ENCODE measurements at places on chromosomes 3 and 15. TPM values are rescaled to one million over a fixed set of nuclear protein-coding genes. Genes with fewer than 3 reads are reported as not detected.

AADACL2 gene
- 0.16 TPM for total RNA-seq

C3orf22 gene
- total RNA-seq: not detected

HHATL gene
- 1.6 TPM for total RNA-seq

KNG1 gene
- total RNA-seq: not detected

NDN gene
- 39.2 TPM for total RNA-seq

LRTM1 gene
- not detected for total RNA-seq

CCR2 gene
- 1.3 TPM for total RNA-seq

RCCD1 gene
- 7.9 TPM for total RNA-seq

TMEM108 gene
- 0.44 TPM for total RNA-seq

IL17RD gene
- 3.0 TPM for total RNA-seq

BMF gene
- 9.3 TPM for total RNA-seq

C2CD4A gene
- not detected for total RNA-seq

CGNL1 gene
- total RNA-seq: 5.4 TPM

VIPR1 gene
- total RNA-seq: 25.2 TPM

SSUH2 gene
- total RNA-seq: 0.33 TPM

CACNA2D3 gene
- total RNA-seq: 0.59 TPM

- no peak for DNase-seq
Observed at GRCh38 chr3:120550546-120550945, 45.6 kb upstream of the NDUFB4 start.

GRCh38 chr15:67109141-67110034 is 44.0 kb downstream of the SMAD3 start:
- DNase-seq: no peak

- no peak for DNase-seq
Observed at GRCh38 chr3:126275620-126275904, 81.6 kb downstream of the KLF15 start.

DNA sequence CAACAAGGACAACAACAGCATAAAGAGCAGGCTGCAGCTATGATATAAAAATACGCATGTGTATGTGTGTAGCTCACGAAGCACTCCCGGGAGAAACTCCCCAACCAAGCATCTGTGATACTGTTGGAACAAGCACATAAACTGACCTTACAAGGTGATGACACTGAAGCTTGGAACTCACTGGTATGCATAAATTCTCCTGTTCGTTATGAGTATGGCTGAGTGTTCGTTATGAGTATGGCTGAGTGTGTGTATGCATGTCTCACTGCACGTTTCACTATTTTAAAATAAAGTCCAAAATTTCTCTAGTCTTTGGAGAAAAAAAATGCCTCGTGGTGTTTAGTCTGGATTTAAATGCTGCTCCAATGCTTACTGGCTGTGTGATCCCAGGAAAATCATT is 256.8 kb downstream of the RORA start:
- DNase-seq: no peak

- DNase-seq: no peak
Observed at GRCh38 chr15:41839781-41840491, 1.3 kb downstream of the PLA2G4B start.

GRCh38 chr15:89091627-89092220 is 3.5 kb downstream of the ABHD2 start:
- DNase-seq: no peak

DNA sequence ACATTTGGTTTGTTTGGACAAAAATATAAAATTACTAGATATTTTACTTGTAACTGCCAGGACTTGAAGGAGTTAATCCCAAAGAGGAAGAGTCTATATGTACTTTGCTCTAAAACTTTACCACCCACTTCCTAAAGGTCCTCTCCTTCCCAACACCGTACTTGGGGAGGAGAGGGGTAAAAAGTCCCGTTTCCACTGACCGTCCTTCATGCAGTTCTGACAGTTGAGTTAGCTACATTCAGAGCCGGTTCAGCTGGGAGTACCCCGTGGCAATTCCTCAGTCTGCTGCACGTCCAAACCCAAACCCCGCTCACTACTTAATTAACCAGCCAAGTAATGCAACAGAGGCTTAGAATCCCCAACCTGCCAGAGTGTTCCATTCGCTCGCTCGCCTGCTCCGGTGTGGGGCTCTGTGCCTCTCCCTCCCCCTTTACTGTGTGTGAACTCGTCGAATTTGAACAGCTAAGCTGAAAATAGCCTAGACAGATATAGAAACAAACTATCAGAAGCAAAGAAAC is 519.7 kb downstream of the FOXP1 start:
- no peak for DNase-seq

DNA sequence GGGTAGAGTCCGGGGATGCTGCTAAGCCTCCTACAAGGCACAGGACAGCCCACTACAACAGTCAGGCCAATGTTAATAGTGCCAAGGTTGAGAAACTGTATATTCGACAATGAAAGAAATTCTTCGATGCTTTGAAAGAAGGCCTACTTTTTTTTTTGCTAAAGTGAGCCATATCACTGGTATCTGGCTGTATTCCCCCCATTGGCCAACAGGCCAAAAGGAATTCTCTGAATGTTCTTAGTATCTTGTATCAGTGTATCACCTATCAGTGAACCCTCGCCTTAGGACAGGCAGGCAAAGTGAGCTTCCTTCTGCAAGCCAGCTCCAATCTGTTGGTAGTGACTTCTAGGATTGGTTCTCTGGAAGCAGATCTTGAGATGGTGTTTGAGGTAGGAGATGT is 74.2 kb downstream of the SNTN start:
- DNase-seq: no peak

GRCh38 chr15:32977506-32977905 is 217.0 kb downstream of the FMN1 start:
- no peak for DNase-seq

- DNase-seq: no peak
Observed at GRCh38 chr15:69732133-69732532, 279.5 kb downstream of the RPLP1 start.

GRCh38 chr15:66749841-66750575 is 48.0 kb downstream of the SMAD6 start:
- DNase-seq: no peak

- DNase-seq: no peak
Observed at GRCh38 chr15:91992945-91993344, 139.4 kb downstream of the SLCO3A1 start.

DNA sequence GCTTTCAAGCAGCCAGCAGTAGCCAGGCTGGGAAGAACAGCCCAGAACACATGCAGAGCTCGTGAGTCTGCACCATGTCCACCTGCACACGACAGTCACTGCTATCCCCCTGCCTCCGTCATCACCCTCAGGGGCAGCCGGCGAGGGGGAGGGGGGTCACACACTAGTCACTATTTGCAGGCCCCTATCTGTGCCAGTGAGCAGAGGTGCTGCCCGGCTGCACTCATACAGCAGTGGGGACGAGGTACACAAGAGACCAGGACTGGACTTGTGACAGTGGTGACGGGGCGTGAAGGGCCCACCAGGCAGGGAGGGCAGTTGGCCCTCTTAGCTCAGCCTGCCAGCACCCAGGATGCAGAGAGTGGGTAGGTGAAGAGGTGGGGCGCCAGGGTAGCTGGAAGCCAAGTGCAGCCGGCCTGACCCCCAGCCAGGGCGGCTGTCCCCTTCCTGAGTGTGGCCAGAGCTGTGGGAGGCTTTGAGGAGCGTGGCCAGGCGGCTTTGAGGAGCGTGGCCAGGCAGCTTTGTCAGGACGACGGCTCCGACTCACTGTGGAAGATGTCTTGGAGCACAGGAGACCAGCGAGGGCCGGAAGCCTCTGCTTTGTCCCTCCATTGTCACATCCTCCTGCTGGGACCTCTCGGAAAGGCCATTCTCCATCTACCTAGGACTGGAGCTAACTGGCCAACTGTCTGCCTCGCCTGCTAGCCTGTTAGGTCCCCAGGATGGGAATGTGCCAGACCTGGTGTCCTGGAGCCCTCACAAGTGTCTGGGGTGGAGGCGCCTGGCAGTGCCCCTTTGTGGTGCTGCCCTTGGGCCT is 52.1 kb upstream of the FGD5 start:
- no peak for DNase-seq

- DNase-seq: no peak
Observed at GRCh38 chr15:98719137-98719740, 70.9 kb downstream of the IGF1R start.

GRCh38 chr3:122103821-122104514 is 48.8 kb downstream of the CD86 start:
- DNase-seq: no peak

GRCh38 chr3:134104031-134104430 is 74.3 kb upstream of the SLCO2A1 start:
- no peak for DNase-seq

- no peak for DNase-seq
Observed at GRCh38 chr15:26711445-26711844, 61.4 kb downstream of the GABRB3 start.

- no peak for DNase-seq
Observed at GRCh38 chr15:82020625-82021394, 25.0 kb downstream of the MEX3B start.

- no peak for DNase-seq
Observed at GRCh38 chr3:46423588-46423987, 16.5 kb downstream of the CCRL2 start.

GRCh38 chr3:85355572-85355971 is 396.8 kb downstream of the CADM2 start:
- no peak for DNase-seq

- no peak for DNase-seq
Observed at GRCh38 chr3:109191421-109191820, 54.9 kb downstream of the C3orf85 start.

DNA sequence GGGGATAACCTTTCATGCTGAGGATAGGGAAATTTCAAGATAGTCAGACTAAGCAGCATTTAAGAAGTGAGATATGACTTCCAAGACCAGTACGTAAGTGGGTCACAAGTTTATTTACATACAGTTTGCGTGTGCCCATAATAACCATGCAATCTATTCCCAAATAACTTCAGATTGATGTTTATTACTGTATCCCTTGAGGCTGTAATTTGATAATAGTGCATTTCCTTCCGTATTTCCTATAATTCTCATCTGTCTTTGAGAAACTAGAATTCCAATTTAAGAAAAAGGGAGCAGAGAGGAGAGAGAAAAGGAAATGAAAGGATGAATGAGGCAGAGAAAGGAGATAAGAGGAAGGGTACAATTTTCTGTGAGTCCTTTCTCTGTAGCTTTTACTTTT is 1073.1 kb downstream of the EPHA3 start:
- no peak for DNase-seq

- no peak for DNase-seq
Observed at GRCh38 chr15:70345251-70346019, 247.7 kb upstream of the TLE3 start.

DNA sequence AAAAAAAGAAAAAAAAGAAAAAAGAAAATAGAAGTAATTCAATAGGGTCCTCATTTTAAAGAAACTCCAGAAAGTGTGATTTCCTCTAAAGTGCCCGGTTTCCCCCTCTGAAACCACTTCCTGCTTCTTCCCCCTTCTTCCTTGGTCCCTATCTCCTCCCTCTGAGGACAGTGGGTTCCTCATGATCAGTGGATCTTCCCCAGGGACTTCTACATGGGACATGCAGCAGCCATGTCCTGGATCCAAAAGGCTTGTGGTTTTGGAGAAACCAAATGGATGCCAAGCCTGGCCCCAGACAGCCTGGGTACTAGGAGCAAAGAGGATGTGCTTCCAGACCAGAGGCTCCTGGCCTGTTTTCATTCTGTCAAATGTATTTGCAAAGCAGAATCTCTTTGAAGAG is 26.6 kb upstream of the SMAD6 start:
- DNase-seq: no peak

- DNase-seq: no peak
Observed at GRCh38 chr15:46034755-46035154, 399.9 kb downstream of the SQOR start.

DNA sequence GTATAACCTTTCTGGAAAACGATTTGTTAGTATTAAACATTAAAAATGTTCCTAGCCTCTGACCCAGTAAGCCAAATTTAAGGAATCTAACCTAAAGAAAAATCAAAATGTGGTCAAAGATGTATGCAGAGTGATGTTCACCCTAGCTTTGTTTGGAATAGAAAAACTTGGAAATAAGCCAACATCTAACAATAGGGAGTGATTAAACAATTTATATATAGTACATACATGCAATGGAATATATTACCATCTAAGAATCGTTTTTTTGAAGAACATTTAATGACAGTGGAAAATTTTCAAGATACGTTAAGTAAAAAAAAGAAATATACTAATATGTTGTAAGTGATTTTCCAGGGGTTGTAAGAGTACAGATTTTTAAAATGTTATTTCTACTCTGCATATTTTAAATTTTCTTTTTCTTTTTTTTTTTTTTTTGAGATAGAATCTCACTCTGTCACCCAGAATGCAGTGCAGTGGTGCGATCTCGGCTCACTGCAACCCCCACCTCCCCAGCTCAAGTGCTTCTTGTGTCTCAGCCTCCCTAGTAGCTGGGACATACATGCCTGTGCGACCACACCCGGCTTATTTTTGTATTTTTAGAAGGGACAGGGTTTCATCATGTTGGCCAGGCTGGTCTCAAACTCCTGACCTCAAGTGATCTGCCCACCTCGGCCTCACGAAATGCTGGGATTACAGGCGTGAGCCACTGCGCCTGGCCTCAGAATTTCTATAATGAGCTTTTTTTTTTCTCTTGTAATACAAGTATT is 54.9 kb downstream of the ANP32A start:
- DNase-seq: no peak
